ENCODE measurements at places on chromosomes 2 and 18.

GRCh38 chr18:74496508-74497323, 553 bp downstream of the CNDP2 start:
- DNase-seq, result peak; percentile 45

GRCh38 chr18:74083557-74083952, 64.1 kb downstream of the FBXO15 start:
- DNase-seq, result no peak

DNA sequence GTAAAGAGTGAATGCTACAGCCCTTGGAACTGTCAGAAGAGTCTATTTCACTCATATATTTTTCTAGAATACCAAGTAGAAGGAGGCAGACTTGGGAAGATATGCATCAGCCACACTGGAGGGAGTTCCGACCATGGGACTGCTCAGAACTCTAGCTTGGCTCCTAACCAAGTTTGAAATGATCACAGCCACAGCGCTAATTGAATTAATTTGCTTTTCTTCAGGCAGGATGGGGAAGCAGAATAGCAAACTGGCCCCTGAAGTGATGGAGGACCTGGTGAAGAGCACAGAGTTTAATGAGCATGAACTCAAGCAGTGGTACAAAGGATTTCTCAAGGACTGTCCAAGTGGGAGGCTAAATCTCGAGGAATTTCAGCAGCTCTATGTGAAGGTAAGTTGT, 51.4 kb downstream of the VSNL1 start:
- DNase-seq, result no peak

DNA sequence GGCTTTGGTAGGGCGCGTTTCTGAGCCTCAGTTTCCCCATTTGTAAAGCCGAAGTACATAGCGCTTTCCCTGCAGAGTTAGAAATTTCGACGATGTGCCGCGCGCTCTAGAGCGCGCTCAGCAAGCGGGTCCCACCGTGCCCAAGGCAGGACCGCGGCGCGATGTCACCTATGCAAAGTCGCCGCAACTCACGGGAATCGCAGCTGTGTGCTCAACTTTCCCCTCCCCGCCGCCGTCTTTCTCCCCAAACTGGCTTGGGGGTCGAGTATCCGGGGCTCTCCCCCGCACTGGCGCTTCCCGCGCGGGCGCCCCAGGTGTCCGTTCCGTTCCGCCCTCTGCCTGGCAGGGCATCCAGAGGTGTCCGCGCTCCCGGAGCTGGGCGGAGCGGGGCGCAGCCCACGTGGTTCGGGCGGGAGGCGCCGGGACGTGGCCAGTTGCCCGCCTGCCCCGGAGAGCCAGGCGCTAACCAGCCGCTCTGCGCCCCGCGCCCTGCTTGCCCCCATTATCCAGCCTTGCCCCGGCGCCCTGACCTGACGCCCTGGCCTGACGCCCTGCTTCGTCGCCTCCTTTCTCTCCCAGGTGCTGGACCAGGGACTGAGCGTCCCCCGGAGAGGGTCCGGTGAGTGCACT, at the start of gene MLPH:
MLPH (plus strand) TSS at position 433 of the 630 bp plus-strand sequence. CDS start 6,176 bp downstream, outside the sequence.
- DNase-seq, result peak; percentile 45

GRCh38 chr2:107729440-107729839, 97.3 kb upstream of the RGPD4 start:
- DNase-seq, result no peak

DNA sequence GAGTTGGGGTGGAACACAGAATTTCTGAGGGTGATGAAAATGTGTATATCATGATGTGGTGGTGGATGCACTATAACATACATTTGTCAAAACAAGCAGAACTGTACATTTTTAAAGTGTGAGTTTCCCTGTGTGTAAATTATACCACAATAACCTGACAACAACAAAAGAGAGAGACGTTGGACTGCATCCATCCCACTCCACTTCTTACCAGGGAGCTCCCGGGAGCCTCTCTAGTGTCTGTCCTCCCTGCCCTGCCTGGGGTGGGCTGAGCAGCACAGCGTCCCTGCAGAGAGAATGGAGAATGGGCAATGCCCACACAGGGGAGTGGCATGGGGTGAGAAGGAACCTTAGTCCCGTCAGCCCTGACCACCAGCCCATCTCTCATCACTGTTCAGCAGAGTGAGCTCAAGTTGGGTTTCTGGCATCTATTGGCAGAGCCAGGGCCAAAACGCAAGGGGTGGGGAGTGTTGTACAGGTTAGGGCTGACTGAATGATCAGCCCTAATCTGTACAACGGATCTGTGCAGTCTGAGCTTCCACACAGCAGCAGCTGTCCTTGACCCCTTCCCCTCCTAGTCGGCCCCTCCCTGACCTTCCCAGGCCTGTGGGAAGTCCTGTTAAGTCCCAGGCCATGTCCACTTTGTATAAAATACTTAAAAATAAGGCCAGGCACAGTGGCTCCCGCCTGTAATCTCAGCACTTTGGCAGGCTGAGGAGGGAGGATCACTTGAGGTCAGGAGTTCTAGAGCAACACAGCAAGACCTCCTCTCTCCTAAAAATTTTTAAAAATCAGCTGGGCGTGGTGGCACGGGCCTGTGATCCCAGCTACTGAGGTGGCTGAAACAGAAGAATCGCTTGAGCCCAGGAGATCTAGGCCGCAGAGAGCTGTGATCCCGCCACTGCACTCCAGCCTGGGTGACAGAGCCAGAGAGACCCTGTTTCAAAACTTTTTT, 3.3 kb upstream of the PROC start:
- peak; percentile 74 for DNase-seq

DNA sequence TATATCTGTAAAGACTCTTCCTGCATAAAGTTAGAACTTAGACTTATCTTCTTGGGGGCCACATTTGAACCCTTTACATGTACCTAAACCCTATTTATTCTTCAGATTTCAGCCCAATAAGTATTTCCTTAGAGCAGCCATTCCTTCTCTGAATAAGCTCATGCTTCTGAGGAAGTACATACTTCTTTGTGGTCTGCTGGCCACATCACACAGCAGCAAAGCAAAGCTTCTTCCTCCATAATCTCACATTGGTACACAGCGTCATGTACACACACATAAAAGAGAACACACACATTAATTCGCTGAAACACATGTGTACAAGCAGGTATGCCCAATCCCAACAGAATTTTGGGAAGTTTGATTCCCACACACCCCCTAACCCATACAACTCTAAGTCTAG, 331.0 kb downstream of the CDH2 start:
- peak; percentile 33 for DNase-seq

- no peak for DNase-seq
These were observed 2.1 kb downstream of the PPP3R1 start for GRCh38 chr2:68250196-68250595.

DNA sequence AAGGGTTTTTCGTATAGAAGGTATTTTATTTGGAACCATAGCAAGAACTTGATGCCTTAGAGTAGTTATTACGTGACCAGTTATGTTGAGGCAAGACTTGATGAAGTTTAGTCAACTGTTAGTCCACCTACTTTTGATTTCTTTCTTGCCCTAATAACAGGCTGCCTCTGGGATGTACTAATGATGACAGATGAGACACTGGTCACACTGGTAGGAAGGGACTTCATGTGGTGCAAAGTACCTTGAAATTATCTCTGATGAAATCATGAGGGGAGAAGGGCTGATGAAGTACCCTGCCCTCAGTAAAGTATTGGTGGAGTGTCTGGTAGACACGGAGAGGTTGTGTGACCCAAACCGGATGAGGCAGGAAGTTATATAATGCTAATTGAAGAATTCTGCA, 5.4 kb downstream of the DIS3L2 start:
- no peak for DNase-seq

DNA sequence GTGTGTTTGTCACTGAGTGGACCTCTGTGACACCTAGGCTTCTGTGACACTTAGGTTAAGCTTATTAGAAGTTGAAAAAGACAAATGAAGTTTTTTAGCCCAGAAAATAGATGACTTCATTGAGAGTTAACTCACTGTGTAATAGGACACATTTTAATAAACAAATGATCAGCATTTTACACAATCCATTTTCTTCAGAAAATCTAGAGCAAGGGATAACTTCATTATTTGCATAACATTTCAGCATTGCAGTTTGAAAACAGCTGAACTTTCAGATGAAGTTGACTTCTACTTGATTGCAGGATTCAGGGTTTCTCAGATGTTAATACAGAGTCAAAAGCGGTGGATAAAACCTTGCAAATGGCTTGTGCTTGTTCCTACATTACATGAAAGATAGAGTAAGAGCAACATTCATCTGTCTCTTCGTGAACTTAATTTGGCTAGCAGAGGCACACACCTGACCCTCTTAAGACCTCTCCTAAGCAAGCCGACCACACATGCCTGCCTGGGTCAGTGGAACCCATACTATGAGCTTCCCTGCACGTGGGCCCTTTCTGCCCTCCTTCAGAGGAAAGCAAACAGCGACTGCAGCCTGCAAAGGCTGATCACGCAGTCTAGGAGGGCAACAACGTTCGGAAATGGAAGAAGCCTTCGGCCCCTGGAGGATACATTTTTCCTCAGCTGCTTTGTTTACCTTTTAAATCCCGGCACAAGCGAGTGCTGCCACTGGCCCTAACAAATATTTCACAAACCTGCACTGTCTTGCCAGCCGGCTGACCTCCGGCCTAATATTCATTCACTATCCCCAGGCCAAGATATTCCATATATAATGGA, 16.6 kb downstream of the ITGB1BP1 start:
- no peak for DNase-seq

DNA sequence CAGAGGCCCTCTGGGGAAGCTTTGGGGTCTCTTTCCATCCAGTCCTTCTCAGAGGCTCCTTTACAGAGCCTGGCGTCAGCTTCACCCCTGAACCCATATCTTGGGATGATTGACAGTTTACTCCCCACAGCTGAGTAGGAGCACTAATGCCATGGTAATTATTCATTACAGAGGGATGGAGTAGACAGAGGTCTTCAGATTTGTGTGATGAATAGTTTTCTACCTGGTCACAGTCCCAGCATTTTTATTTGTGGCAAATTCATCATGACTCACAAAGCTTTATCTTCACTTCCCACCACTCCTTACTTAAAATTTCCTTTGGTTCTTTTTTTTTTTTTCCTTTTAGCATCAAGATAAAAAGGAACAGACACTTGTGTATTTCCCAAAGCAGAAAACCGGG, 104.2 kb downstream of the CCDC85A start:
- peak; percentile 69 for DNase-seq

DNA sequence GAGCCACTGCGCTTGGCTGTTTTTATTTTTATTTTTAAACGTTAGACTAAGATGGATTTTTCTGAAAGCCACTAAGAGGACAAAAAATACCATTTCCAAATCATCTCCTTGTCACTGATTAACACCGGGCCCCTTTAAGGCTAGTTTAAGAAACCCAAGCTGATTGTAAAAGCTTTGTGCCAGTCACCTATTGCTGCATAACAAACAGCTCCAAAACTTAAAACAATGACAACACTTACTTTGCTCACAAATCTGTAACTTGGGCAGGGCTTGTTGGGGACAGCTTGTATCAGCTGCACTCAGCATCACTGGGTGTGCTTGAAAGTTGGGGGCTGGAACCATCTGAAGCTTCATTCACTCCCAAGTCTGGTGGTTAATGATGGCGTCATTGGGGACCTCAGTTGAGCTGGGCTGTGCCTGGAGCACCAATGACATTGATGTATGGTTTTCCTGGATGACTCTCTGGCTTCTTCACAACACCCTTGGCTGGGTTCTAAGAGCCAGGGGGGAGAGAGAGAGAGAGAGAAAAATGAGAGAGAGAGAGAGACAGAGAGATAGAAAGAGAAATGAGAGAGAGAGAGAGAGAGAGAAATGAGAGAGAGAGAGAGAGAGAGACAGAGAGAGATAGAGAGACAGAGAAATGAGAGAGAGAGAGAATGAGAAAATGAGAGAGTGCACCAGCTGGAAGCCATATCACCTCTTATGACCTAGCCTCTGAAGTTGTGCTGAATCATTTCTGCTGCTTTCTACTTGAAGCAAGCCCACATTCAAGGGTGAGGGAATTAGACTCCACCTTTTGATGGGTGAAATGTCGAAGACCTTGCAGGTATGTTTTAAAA, 26.0 kb upstream of the ATG16L1 start:
- DNase-seq, result no peak

GRCh38 chr2:29113891-29114321, 1.3 kb upstream of the CLIP4 start:
- DNase-seq, result peak; percentile 64

DNA sequence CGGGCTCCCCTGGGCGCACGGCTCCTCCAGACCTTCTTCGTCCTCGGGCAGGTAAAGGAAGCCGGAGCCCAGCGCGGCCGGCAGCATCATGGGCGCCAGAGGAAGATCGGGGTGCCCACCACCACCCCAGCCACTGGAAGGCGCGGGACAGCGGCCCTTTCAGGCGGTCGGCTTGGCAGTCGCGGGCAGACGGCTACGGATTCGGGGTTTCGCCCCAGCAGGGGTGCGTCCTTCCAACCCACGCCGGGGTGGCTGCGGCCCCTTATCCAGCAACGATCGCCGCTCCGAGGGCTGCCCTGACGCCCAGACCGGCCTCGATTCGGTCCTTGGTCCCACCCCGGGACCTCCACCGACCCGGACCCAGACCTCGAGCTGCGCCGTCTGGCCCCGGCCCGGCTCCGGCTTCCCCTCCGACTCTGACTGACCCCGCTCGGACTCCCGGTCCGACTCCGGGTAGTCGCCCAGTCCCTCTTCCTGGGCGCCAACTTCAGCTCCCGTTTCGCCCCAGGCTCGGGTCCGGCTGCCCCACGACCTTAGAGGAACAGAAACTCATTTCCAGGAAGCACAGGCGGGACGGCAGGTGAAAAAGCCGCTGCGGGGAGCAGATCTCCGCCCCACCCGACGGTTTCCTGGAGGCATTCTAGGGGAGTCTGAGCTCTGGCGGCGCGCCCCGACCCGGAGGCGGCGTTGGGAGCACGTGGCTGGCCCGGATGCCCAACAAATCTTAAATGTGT, 30.2 kb upstream of the SSB start:
- DNase-seq, result no peak

GRCh38 chr2:159959136-159959535, 103.3 kb downstream of the PLA2R1 start:
- DNase-seq, result no peak

DNA sequence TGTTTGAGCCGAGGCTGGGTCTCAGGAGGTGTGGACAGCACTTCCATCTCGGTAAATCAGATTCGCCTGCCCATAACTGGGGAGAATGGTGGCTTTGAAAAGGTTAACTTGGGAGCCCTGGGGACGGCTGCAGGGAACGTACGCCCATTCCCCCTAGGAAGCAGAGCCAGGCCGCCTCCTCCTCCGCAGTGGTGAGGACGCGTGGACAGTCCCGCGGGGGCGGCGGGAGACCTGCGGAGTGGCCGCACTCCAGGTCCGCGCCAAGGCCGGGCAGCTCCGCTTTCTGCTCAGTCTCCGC, 845 bp upstream of the MYCN start:
- DNase-seq, result no peak

GRCh38 chr2:2733818-2734217, 402.7 kb upstream of the MYT1L start:
- no peak for DNase-seq

- DNase-seq, result peak; percentile 17
These were observed 69.9 kb downstream of the CTAGE1 start for GRCh38 chr18:22347606-22348511.

DNA sequence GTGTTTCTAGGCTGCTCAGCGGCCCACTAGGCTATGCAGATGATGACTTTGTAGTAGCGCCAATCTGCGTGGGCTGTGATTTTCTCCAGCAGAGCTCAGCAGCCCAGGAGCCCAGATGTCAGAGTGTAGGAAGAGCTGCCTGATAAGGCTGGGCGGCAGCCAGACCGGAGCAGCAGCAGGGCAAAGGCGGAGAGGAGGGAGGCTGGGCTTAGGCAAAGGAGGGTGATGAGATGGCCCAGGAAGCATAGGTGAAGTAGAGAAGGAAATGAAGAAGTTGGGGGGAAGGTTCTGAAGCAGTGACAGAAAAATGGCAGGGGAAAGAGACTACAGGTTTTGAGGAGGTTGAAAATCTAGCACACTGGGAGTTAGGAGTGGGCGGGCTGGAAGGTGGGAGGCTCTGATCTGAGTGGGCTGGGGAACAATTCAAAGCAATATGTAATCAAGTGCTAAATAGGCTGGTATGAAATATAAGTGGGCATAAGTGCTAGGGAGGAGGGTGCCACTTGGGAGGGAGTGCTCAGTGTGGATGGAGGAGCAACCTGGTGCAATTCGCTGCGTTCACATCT, 50.6 kb upstream of the STPG4 start:
- peak; percentile 22 for DNase-seq
